ENCODE measurements at places on chromosomes 5 and 9.

DNA sequence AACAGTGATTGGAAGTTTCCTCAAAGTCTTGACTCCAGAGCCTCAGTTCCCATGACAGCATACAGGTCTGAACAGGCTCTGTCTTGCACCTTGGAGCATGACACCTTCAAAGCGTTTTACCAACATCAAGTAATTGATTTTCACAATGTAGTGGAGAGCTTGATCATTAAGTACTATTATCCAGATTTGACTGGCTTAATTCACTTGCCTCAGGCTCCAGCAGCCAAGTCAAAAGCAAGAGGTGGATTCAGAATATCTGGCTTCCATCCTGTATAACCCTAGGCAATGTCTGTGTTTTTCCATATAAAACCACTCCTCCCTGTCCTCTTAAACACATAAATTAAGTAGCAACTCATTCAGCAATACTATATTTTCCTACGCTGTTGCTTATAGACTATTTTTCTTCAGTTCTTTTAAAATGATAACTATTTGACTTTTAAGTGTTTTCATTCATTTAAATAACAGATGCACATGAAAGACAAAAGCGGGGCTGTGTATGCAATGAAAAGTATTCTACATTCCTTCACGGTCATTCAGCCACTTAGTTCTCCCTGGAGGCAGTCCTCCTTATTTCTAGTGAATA lies 150.8 kb upstream of the RANBP3L start:
- DNase-seq = no peak

GRCh38 chr5:73233461-73234203 lies 60.6 kb downstream of the TMEM174 start:
- DNase-seq = no peak

GRCh38 chr9:27473111-27473529 lies 51.0 kb upstream of the IFNK start:
- DNase-seq = no peak

DNA sequence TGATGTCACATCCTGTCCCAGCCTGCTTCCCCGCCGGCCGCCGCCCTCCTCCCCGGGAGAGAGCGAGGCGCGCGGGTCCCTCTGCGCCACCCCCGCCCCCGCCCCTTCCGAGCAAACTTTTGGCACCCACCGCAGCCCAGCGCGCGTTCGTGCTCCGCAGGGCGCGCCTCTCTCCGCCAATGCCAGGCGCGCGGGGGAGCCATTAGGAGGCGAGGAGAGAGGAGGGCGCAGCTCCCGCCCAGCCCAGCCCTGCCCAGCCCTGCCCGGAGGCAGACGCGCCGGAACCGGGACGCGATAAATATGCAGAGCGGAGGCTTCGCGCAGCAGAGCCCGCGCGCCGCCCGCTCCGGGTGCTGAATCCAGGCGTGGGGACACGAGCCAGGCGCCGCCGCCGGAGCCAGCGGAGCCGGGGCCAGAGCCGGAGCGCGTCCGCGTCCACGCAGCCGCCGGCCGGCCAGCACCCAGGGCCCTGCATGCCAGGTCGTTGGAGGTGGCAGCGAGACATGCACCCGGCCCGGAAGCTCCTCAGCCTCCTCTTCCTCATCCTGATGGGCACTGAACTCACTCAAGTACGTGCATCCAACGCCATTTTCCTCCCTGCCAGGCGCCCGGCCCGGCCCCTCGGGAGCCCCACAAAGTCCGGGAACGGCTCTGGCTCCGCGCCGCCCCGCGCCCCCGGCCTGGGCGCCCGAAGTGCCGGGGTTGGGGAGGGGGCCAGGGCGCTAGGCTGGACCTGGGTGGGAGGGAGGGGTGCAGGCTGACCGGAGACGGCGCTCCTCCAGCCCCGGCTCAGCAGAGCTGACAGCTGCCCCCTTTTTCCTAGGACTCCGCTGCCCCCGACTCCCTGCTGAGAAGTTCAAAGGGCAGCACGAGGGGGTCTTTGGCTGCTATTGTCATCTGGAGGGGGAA lies 12.0 kb upstream of the OLFM1 start:
- DNase-seq = no peak

DNA sequence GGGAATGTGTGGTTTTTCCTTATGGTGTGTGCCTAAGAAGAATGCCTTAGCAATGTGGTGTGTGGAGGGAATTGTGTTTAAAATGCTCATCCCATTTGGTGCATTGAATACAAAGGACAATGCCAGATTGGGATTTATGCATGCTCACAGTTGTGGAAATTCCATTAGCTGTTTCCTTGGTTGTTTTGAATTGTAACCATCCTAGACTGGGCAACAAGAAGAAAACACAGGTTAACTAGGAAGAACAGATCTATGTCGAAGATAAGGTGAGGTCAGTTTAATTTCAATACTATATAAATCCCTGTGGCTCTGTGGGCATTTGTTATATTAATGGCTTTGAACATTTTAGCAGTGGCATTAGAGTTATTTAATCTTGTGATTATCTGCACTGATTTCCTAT lies 266.8 kb downstream of the MAT2B start:
- DNase-seq = no peak

DNA sequence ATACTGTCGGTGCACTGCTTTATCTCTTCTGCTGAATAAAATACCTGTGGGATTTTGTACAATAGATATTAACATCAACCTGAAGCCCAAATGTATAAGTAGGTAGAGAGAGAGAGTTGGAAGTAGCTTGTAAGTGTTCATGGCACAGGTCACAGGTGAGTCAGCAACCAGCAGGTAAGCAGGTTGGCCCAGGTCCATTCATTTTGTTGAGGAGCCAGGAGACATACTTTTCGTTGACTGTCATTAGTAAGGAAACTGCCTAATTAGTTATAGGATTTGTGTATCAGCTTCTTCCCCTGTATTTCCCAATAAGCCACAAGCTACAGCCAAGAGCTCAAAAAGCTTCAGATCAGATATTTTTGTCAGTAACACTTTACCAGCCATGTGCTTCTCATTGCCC lies 650.8 kb downstream of the IRX1 start:
- no peak for DNase-seq

- no peak for DNase-seq
Observed at GRCh38 chr5:52727576-52727975, 60.1 kb upstream of the ITGA1 start.

DNA sequence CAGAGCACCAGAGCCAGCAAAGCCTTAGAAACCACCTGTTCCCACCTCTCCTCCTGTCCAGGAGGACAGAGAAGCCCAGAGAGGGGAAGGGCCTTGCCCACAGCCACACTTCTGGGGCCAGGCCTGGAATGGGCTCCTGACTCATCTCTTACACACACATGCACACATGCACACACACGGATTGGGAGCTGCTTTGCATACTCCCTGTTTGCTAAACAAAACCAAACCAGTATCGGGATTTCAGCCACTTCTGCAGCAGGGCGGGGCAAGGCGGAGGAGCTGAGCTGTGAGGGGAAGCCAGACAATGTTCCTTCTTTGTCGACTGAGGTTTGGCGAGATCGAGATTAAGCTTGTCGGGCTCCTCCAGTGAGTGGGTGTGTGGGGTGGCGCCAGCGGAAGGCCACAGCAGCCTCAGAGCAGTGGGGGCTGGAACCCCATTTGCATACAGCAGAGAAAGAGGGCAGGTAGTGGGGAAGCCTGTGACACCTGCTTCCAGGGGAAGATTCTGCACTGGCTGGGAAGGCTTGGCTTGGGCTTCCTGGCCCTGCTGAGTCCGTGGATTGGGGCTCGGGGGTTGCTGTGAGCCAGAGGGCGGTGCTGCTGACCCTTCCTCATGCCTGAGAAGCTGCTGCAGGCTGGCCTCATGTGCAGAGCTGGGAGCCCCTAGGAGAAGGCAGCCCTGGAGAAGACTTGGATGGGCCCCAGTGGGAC lies 16.1 kb downstream of the GFI1B start:
- no peak for DNase-seq

DNA sequence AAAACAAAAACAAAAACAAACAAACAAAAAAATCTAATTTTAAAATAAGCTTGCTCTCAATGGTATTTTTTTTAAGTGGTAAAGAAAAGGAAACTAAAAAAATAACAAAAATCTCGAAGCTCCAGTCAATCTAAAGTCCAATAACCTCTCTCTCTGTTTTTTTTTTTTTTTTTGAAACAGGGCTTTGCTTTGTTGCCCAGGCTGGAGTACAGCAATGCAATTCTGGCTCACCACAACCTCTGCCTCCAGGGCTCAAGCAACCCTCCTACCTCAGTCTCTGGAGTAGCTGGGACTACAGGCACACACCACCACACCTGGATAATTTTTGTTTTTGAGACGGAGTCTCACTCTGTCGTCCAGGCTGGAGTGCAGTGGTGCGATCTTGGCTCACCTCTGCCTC lies 25.9 kb upstream of the GLDC start:
- DNase-seq = no peak

DNA sequence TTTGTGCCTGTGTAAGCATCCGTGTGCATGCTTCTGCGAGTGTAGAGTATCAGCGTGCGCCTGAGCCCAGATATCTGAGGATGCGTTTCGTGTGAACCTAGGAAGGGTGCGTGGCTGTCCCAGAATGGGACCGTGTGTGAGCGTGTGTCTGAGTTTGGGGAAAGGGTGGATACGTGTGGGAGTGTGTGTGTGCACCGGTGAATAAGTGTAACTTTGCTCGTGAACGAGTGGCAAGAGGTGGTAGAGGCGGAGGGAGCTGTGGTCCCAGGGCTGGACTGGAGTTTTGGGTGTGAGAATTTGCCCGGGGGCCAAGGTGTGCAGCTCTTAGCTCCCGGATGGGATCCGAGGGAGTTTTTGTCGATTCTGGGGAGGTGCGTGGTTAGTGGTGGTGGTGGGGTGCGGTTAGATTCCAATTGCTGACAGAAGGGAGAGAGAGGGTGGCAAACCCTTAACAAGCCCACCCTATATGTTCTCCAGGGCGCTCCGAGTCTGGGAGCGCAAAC lies 686 bp upstream of the COL27A1 start:
- DNase-seq = no peak

DNA sequence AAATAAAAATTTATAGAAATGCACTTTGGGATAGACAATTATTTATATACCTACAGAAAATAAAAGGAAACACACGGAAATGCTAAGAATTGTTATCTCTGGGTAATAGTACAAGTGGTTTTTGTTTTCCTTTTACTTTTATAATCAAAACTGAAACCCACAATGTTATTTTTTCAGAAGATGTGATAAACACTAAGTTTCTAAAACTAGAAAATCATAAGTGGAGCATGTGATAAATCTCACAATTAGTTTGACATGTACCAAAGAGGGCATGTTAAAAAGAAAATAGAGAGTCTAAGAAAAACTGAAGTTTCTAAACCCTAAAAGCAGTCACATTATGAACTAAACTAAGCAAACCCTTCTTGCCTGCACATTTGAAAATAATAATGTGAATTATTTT lies 61.1 kb downstream of the OXCT1 start:
- DNase-seq = no peak

DNA sequence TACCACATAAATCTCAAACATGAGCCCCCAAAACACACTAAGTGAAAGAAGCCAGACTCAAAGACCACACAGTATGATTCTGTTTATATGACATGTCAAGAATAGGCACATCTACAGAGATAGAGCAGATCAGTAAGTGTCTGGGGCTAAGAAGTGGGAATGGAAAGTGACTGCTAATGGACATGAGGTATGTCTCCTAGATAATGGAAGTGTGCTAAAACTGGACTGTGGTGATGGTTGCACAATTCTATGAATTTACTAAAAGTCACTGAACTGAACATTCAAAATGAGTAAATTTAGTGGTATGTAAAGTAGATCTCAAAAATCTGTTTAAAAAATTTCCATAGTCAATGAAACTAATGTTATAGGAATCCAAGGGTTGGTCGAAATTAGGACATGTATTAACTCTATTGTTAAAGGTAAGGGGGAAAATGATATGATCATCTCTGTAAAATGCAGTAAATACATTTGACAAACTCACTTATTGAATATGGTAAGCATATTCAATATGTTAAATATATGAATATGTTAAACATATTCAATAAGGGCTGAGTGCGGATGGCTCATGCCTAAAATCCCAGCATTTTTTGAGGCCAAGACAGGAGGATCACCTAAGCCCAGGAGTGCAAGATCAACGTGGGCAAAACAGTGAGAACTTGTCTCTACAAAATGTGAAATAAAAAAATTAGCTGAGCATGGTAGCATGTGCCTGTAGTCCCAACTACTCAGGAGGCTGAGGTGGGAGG lies 51.7 kb downstream of the NUP155 start:
- no peak for DNase-seq

DNA sequence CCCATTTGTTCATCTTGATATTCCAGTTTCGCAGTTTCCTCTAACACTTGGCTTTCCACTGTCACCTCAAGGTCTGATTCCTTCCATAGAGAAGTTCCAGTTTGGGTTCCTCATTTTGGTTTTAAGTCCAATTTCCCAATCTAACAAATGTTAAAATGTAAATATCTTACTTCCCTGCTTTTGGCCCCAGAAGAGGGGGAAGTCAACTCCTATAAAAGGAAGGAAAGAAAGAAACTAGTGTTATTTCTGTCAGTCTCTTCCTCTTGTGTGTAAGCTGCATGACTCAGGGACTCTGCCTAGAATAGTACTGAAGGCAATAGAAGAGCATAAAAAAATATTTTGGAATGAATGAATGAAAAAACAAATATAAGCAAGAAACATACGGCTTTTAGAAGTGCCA lies 127.5 kb upstream of the CCNG1 start:
- no peak for DNase-seq

- DNase-seq = no peak
Observed at GRCh38 chr9:137762414-137763061, 115.0 kb upstream of the CACNA1B start.

- DNase-seq = no peak
Observed at GRCh38 chr5:100900142-100900795, 2.8 kb downstream of the ST8SIA4 start.

GRCh38 chr9:133810556-133811195 lies 72.5 kb upstream of the SARDH start:
- DNase-seq = no peak

GRCh38 chr9:134267881-134268724 lies 58.2 kb upstream of the RXRA start:
- no peak for DNase-seq

- no peak for DNase-seq
Observed at GRCh38 chr5:64939772-64940510, 171.2 kb downstream of the CWC27 start.
